C1 segment of cervical spinal cord (tissue), 14 donors: ENCODE measurements at places on chromosomes 13 and 19.

DNA sequence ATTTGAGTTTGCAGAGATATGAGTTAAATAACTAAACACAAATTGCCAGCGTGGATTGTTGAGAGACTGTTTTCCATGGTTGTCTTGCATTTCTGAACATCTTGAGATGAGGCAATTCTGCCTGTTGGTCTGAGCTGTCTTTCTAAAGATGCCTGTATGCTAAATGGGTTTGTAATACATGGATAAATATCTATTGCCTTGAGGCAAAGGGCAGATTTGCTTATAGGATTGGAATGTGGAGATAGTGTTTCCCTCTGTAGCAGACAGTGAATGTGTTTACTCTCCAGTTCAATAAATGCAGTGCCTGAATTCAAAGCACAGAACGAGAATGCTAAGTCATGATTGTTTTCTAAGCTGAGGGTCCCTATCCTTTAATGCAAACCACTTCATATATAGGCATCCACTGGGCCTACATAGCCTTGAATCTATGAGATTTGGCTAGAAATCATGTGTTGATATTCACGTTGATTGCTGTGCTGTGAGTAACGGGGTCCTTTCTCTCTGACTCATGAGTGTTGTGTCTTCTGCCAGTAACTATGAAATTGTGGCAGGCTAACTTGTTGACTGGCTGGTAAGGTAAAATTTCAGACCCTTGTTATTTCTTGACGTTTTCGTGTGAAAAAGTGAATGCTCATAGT lies 2554.8 kb downstream of the PCDH9 start:
- DNase-seq = no peak

DNA sequence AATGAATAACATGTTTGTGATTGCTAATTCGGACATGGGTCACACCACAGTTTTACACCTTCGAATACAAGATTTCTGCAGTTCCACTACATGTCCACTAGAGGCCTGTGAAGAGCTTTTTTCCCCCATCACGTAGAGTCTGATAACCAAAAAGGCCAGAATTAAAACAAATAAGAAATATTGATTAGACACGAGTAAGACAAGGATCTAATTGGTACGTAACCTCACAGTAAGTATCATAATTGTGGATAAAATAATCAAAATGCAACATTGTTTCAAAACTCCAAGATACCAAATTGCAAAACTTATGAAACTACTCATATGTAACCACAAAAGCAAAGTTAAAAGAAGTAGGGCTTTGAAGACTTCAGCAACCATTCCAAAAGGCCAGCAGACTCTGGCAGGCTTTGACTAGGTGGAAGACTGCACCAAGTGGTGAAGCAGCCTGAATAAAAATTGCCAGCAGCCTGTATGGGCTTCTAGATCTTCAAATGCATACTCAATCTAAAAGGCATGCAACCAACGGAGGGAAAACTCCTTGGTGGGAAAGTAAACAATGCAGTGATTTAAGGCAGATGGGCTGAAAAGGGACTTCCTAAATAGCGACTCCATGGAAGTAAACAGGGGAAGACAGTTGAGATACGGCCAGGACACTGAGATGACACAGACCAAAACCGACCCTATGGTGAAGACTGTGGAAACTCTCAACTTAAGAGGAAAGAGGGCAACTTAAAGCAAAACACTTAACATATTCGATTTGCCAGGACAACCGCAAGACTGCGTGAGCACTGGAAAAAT lies 56.7 kb downstream of the STARD13 start:
- DNase-seq = no peak

GRCh38 chr13:98142380-98143156 lies at the start of gene FARP1:
FARP1 (plus strand) TSS chr13:98143094; CDS start chr13:98213243, 70,149 bp downstream.
- peak; percentile 47 for DNase-seq

- no peak for DNase-seq
Measured at GRCh38 chr13:87444135-87444534, 227.0 kb upstream of the SLITRK5 start.

DNA sequence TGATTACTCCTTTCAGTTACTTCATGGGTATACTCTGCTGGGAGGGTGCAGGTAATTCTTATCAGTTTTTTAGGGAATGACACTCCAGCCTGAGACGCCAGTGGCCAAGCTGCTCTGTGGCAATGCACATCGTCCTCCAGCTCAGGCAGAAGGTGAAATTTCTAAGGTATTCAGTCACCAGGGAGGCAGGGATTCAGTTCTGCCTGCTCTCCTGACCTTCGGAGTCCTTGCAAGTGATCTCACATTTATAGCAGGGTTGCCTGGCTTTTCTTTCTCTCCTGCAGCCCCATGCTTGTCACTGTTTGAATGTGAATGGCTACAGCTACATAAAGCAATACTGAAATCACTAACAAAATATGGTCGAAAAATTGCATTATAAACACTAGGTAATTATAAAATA lies 1447.5 kb downstream of the EFNB2 start:
- no peak for DNase-seq

- no peak for DNase-seq
Measured at GRCh38 chr13:50244713-50245574, 229.7 kb downstream of the KCNRG start.

GRCh38 chr19:3369337-3370213 lies 3.2 kb downstream of the NFIC start:
- DNase-seq = peak; percentile 63

GRCh38 chr19:51726049-51726448 lies 2.3 kb upstream of the HAS1 start:
- peak; percentile 62 for DNase-seq

- DNase-seq = no peak
Measured at GRCh38 chr19:4906963-4907362, 2.3 kb upstream of the UHRF1 start.

DNA sequence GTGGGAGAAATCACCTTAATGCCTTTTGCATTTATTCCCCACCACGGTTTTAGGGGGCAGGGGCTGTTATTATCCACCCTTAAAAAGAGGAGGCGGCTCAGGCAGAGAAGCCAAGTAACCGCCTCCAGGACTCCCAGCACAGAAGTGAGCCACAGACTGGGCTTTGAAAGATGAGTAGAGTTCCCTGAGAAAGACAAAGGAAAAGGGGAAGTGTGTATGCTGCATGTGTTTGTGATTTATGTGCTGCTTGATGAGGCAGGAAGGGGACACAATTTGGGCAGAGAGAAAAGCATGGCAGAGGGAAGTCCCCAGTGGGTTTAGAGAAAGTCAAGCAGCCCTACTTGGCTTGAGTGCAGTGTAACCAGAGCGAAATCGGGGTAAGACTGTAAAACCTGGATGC lies 85.0 kb downstream of the DOCK9 start:
- no peak for DNase-seq

- DNase-seq = no peak
Measured at GRCh38 chr19:18234194-18234593, 8.0 kb upstream of the PDE4C start.

DNA sequence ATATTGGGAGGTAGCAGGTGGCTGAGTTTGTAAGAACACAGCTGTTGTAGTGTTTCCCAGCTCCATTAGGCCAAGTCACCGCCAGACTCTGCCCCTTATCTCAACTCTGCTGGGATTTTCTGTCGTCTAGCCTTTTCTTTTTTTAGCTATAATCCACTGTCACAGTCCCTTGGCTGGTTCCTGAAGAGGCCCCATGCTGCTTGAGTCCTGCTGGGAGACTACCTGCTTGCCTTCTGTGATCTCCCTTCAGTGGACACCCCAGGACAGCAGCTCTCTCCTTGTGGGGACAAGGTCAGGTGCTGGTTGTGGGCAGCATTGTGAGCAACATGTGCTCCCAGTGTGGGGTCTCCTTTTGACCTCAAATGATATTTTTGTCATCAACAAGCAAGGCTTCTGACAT lies 195.0 kb upstream of the ATXN8OS start:
- no peak for DNase-seq

- DNase-seq = no peak
Measured at GRCh38 chr19:18137657-18138339, 15.2 kb upstream of the PIK3R2 start.

DNA sequence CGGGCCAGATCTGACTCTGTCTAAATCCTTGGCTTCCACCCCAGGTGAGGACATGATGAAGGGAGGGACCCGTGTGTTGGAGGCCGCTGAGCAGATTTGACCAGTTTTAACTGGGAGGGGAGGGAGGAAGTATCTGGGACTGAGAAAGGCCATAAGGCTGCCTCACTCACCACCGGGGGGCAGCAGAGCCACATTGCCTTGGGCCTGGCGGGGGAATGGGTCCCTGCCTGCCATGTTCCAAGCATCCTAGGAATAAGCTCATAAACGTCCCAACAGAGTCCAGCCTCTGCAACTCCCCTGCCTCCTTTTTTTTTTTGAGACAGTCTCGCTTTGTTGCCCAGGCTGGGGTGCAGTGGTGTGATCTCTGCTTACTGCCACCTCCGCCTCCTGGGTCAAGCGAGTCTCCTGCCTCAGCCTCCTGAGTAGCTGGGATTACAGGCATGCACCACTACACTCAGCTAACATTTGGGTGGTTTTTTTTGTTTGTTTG lies 15.5 kb downstream of the MAST3 start:
- DNase-seq = peak; percentile 81

DNA sequence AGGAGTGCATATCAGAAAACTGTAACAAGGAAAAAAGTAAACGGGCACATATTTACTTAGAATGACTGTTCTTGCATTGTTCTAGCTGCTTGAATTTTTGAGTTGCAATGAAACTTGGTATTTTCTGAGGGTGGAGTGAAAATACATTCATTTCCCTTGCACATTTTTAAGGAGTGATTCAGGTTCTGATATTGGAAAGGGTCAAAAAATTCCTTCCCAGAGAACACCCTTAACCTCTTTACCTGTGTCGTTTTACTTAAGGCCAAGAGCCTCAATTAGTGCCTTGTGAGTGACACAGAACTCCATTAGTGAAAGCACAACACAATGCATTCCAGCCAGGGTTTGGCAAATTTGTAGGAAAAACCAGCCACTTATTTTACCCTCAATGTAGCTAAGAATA lies 2.3 kb downstream of the ITGBL1 start:
- no peak for DNase-seq

- no peak for DNase-seq
Measured at GRCh38 chr13:77532983-77533382, 2.5 kb upstream of the SCEL start.

- no peak for DNase-seq
Measured at GRCh38 chr13:29684441-29684840, 89.0 kb upstream of the SLC7A1 start.

GRCh38 chr19:45323671-45324081 lies 1.0 kb upstream of the CKM start:
- no peak for DNase-seq

GRCh38 chr13:31436478-31436877 lies 236.7 kb downstream of the B3GLCT start:
- DNase-seq = no peak

- DNase-seq = no peak
Measured at GRCh38 chr13:98517576-98518310, 59.2 kb downstream of the STK24 start.

DNA sequence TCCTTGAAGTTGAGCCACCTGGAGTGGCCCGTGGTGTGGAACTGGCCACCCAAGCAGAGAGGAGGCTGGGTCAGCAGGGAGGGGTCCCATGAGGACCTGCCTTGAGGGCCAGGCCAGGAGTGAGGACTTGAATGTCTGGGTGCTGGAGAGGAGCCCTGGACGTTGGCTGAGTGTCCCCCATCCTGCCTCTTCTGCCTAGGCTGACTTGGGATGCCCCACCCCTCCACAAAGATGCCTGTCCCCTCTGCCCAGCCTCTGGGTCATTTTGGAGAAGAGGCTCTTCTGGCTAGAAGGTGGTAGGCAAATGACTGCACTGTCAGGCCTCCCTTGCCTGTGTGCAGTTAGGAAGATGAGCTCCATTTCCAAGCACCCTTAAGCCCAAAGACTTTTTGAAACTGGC lies 1.7 kb downstream of the SSBP4 start:
- DNase-seq = no peak

- no peak for DNase-seq
Measured at GRCh38 chr13:28532388-28533124, 37.6 kb upstream of the FLT1 start.

DNA sequence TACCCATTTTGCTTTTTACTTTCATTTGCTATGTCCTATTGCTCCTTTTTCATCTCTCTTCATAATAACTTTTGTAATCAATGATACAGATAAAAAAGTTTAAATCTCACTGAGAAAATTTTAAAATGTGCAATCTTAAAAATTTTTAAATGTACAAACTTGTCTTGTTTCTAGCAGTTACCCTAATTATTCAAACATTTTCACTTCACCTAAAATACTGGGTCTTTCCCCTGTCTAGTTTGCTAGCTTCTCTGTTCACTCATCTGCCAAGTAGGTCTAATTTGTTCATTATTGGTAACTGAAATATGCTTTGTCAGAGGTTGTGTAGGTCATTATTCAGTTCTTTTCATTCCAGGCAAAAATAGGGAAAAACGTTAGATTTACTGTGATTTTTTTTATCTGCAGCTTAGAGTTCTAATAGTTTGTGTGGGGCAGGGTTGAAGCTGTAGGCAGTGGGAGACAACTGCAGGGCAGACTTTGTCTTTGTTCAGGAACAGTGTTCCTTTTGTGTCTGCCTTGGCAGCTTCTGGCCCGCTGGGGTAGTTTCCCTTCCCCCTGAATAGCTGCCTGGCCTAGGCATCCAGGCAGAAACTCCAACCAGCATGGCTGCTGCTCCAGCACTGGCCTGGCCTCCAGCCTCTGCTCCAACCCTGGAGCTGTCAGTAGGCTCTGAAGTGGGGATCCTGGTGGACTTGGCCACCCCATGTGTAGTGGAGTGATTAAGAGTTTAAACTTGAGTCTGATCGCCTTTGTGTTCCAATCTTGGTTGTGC lies 48.5 kb downstream of the WDFY2 start:
- peak; percentile 50 for DNase-seq

GRCh38 chr19:51706885-51707284 lies 13.8 kb downstream of the SPACA6 start:
- no peak for DNase-seq

DNA sequence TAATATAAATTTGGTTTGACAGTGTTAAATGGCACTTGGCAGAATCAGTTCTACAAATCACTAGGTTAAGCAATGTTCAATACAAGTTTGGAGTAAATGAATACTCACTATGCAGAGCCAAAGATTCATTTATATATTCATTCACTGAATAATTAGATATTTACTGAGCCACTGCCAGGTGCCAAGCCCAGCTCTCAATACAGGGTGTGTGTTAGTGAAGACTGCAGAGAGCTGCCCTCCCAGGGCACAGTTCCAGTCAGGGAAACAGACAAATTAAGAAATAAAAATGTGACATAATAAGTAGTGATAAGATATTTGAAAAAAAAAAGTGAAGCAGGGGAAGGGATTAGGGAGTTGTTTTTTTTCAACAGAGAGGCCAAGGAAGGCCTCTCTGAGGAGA lies 411.7 kb downstream of the KCNRG start:
- no peak for DNase-seq

DNA sequence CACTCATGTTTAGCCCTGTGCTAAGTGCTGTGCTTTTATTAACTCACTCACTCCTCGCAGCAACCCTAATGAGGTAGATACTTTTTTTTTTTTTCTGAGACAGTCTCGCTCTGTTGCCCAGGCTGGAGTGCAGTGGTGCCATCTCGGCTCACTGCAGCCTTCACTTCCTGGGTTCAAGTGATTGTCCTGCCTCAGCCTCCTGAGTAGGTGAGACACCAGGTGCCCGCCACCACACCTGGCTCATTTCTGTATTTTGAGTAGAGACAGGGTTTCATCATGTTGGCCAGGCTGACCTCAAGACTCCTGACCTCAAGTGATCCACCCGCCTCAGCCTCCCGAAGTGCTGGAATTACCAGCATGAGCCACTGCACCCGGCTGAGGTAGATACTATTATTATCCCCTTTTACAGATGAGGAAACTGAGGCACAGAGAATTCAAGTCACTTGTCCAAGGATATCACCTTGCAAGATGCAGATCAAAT lies 2.5 kb downstream of the ITPKC start:
- no peak for DNase-seq
